Stimulated activated CD4-positive, alpha-beta T cell treated with anti-CD3 and anti-CD28 coated beads, Interleukin-4, amount 100 ng/mL, for 1 hour (primary cell): ENCODE measurements at places on chromosomes 6 and 20.

DNA sequence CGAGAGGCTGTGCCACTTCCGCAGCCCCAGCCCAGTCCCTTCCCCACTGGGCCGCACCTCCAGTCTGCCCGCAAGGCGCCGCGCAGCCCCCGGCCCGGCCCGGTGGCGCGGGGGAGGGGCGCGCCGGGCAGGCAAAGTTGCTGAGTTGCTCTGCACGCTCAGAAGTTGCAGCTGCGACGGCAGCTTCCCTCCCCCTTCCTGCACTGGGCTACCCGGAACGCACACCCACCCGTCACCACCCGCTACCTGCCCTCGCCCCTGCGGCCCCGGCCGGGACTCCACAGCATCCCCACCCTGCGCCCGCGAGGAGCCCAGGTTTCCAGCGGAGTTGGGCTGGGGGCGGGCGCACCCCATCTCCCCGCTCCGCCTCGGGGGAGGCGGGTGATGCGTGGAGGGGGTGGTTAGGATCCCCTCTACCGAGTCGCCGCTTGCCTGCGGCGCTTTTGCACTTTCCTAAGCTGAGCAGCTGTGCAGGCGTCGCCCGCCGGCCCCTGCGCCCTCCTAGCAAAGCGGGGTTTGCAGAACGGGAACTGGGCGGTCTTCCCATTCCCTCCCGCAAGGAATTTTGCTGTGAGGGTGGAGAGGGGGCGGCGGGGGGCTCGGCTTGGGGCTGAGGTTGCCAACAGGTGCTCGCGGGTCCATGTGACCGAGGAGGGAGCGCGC is 55.9 kb upstream of the RREB1 start:
- peak; percentile 61 for DNase-seq

DNA sequence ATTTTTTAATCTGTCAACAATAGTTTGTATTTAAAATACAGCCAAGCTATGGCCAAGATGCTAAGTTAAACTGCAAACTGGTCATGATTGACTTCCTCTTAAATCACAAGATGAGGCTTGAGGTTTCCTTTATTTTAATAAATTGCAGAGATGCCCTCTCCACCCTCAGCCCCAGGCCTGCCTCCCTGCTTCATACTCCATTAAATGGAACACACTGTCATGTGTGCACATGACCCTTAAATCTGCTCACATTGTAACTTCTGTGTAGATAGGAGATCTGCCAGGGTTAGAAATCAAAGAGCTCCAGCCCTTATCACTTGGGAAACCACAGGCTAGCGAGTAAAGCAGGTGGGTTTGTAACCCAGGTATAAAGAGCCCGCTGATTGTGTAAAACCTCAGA is 20.8 kb downstream of the DUSP22 start:
- DNase-seq, result no peak

GRCh38 chr6:155163601-155164000 is 100.2 kb upstream of the CLDN20 start:
- DNase-seq, result no peak

- no peak for DNase-seq
Measured at GRCh38 chr20:24431279-24432045, 38.0 kb upstream of the SYNDIG1 start.

GRCh38 chr20:62550087-62550632 is 74.4 kb upstream of the GATA5 start:
- DNase-seq, result no peak

- no peak for DNase-seq
Measured at GRCh38 chr6:45132059-45132458, 196.1 kb upstream of the RUNX2 start.

DNA sequence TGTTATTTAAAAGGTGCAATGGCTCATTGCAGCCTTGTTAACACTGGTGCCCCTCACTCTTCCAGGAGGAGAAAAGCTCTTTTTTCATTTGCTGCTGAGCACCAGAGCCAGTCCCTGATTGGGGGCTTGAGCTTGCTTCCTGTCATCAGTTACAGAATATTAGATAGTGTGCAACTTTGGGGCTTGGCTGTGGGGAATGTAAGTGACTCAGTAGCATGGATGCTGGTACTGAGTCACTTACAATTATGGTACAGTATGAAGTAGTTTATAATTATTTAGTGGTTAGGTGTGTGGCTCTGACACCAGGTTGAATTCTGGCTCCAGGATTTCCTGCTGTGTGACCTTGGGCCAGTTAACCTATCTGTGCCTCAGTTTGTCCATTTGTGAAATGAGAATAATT is 37.6 kb downstream of the ANKS1A start:
- DNase-seq, result no peak

DNA sequence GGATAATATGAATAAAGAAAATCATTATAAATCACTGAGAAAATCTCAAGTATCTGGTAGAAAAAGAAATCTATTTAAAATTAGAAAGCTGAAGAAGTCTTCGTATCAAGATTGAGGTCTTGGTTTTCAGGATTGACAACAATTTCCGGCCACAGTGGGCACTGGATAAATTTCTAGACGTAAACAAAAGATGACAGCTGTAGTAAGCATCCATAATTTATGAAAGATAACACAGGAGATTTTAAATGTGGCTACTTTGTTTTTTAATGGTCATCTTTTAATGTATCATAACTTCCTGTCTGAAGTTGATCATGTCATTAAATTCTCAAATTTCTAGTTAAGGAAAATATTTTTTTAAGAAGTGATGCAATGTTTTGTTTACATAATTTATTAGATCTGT is 444.2 kb downstream of the HTR1B start:
- no peak for DNase-seq

GRCh38 chr6:72826037-72826436 is 204.2 kb downstream of the KCNQ5 start:
- no peak for DNase-seq

GRCh38 chr20:25695532-25696370 is 902 bp downstream of the ZNF337 start:
- DNase-seq, result no peak

DNA sequence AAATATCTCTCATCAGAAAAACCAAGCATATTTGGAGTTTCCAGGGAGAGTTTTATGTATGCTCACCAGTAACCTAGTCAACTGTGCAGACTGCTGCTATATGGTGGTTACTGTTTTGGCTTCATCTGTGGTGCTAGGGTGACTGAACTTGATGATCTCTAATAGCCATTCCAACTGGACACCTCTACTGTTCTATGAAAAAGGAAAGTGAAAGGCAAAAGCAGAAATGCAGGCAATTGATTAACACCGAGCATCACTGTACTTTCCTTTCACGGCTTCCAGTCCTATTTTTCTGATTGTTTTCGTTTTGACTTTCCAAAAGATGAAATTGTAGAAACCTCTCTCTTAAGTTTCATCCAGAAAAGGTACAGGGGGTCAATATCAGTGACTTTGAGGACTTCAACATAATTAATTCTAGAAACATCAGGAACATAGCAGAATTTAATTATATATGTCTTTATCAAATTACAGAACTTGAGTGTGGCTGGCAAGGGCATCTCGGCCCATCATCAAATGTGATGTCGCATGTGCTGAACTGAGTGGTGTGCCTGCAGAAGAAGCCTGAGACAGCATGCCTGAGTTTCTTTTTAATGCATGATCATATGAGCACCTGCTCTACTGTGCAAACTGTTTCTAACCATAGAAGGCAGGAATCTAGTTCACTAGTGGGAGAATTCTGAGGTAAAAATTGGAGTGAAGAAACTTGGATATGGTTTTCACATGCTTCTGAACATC is 464.3 kb upstream of the FLRT3 start:
- DNase-seq, result no peak

DNA sequence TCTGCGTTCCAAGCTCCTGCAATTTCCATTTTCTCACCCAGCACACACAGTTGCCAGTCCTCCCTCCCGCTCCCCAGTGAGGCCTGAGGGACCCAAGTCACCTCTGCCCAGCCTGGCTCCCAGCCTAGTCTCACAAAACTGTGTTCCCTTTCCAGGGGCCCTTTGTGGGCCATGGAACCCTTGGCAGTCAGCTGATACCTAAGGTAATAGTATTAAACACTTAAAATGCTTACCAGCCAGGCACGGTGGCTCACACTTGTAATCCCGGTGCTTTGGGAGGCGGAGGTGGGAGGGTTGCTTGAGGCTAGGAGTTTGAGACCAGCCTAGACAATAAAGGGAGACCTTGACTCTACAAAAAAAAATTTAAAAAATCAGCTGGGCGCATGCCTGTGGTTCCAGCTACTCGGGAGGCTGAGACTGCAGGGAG is 3.2 kb upstream of the RBM38 start:
- DNase-seq, result no peak

DNA sequence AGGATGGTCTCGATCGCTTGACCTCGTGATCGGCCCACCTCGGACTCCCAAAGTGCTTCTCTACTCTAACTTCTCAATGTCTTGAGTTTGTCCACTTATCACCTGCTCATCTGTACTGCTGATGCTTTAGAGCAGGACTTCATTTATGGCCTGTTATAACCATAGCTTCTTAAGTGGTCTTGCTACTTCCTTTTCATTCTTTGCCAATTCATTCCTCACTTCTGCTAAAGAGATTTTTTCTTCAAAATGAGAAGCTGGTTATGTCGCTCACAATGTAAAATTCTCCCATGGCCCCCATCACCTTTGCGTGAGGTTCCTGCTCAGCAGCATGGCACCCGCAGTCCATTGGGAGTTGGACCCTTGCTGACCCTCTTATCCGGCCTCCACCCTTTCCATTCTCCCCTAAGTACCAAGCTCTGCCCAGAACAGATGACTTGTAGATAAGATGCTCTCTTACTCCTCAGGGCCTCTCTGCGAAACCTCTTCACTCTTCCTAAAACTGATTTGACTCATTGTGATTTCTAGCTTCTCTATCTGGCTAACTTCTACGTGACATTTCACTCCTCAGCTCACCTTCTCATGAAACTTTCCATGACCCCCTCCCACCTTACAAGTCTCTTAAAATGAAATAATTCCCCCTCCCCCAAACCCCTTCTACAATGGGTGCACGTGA is 13.9 kb upstream of the CD164 start:
- DNase-seq, result no peak

- DNase-seq, result no peak
Measured at GRCh38 chr6:151699719-151700118, 107.8 kb upstream of the ESR1 start.

DNA sequence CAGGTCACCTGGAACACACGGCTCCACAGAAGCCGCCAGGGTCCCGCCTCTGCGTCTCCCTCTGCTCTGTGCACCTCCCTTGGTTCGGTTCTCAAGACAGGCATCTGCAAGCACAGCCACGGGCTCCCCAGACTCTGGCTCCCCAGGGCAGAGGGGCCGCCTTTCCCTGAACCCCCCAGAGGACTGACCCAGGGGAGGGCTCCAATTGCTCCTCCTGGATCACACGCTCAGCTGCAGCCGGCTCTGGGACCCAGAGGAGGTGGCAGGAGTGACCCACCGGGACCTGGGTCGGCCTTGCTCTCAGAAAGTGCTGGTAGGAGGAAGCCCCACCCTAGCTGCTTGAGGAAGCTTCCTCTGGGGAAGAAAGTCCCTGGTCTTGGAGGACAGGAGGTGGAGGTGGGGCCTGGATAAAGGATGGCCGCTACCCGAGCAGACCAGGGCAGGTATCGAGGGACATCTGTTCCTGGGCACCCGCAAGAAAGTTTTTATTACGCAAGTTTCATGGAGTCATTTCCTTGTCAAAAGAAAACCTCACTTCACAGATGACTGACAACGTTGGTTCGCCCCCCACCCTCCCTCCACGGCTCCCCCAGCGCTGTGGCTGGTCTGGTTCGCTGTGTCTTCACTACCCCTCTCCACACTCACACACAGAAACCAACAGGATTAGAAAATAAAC is 103.9 kb upstream of the AFDN start:
- no peak for DNase-seq

GRCh38 chr20:51221791-51222408 is 199.0 kb upstream of the KCNG1 start:
- DNase-seq, result no peak

DNA sequence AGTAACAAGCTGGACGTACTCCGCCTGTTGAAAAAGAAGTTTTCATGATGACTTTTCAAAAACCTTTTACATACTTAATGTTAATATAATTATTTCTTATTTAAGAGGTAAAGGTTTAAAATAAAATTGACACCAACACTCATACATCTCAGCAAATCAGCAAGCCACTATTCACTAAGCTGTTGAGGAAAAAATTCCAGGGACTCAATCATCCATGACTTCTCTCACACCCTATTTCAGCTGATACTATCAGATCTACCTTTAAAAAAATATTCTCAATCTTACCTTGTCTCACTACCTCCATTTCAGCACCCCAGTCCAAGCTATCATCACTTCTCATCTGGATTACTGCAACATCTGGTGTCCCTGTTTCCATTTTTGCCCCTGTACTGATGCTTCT is 109.3 kb downstream of the HACE1 start:
- no peak for DNase-seq

- DNase-seq, result no peak
Measured at GRCh38 chr6:122352981-122353664, 46.3 kb upstream of the HSF2 start.

DNA sequence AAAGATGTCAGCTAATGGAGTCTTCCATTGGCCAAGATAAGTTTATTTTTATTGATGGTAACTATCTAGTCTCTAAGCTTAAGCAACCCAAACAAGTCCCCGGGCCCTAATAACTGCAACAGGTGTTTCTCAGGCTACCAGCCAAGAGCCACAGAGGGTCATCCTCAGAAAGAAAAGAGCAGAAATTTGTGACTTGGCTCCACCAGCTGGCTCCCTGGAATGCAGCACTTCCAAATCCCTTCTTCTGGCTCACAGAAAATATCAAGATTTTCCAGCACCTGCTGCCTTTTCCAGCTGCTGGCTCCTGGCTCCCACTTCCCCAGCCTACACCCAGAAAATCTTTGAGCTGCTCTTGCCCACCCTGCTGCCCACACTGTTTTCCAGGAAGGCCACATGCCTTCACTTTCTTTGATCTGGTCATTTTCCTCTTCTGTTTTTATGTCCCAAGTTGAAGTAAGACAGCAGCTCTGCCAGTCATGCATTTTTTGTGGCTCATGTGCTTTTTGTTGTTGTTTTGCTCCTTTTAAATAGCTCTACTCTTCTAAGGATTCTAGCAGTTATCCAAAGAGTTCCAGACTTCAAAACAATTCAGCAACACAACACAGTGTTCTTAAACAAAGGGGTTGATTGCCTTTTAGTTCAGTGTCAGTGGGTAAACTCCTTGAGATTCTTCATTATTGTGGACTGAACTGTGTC is 151.0 kb upstream of the SMLR1 start:
- no peak for DNase-seq

DNA sequence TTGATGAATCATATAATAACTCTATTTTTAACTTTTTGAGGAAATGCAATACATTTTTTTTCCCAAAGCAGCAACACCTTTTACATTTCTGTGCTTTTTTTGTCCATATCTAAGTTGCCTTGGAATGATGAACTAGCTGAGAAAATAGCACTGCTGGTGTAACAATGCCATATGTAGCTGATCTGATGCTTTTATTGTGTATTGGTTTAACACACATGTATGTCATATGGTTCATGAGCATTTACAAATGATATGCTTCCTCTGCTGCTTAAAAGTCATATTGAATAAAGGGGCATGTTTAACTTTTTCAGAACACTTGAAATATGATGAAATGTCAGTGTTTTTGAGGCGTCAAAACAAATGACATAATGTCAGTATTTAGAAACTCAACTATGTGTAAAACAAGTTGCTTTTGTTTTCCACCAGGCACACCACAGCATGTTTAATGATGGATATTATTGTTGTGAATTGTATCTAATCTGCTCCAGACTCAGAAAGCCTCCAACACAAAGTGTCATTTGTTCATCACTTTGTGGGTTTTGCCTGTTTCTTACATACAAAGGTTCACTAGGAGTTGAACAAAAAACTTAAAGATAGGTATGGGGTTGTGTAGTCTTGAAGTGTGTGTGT is 775.8 kb upstream of the FLRT3 start:
- no peak for DNase-seq

GRCh38 chr6:35663447-35664235 is 25.1 kb downstream of the FKBP5 start:
- no peak for DNase-seq

GRCh38 chr6:20447581-20448132 is 46.0 kb downstream of the E2F3 start:
- DNase-seq, result no peak

- no peak for DNase-seq
Measured at GRCh38 chr20:63032861-63033793, 26.4 kb upstream of the BHLHE23 start.
